ENCODE measurements at places on chromosomes 4 and X.
A peak's percentile ranks its signal among the peaks of the same experiment; 100 is the strongest.

DNA sequence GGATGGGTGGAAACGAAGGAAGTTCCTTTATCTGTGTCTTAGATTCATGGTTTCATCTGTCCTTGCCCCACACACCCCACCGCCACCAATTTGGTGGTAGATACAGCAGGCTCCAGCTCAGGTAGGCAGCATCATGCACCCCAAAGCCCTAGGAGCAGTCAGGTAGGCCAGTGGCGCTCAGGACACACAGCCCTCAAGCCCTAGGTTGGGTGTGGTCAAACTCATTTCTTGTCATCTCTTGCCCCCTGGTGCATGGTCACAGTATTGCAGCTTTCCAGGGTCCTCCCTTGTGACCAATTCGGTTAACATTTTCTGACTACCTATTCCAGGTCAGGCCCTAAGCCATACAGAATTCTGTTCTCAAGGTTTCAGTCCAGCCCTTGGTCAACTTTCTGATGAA lies 14.5 kb upstream of the PRRG3 start:
- peak; percentile 90 for DNase-seq

- DNase-seq: no peak
These were observed 1.1 kb downstream of the KLHL15 start for GRCh38 chrX:24025741-24026403.

DNA sequence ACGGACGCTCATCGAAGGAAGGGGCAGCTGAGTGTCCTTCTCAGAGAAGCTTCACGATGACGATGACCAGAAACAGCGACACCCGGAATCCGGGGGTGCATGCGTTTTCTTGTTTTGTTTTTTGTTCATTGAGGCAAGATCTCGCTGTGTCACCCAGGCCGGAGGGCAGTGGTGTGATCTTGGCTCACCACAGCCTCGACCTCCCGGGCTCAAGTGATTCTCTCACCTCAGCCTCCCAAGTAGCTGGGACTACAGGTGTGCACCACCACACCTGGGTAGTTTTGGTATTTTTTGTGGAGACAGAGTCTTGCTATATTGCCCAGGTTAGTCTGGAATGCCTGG lies 19.8 kb downstream of the DGKQ start:
- DNase-seq: no peak

DNA sequence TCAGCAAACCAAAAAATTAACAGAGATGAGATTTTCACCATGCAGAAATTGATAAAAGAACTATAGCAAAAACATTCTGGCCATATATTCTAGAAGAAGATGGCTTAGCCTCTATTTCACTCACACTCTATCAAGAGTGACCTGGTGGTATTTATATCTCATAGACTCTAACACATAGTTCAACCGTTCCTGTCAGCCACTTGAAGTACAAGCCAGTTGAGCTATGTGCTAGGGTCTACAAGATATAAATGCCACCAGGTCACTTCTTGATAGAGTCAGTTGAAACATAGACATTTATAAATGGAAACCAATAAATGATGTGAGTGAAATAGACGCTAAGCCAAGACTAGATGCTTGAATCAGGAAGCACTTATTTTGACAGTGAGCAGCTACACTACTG lies 836.7 kb upstream of the EPHA5 start:
- DNase-seq: no peak

- DNase-seq: no peak
These were observed 1.9 kb downstream of the POU4F2 start for GRCh38 chr4:146640465-146641061.

Data from Karpas-422 (cell line).